Umbilical cord (tissue), 2 donors: ENCODE measurements at places on chromosomes 2 and 18.

DNA sequence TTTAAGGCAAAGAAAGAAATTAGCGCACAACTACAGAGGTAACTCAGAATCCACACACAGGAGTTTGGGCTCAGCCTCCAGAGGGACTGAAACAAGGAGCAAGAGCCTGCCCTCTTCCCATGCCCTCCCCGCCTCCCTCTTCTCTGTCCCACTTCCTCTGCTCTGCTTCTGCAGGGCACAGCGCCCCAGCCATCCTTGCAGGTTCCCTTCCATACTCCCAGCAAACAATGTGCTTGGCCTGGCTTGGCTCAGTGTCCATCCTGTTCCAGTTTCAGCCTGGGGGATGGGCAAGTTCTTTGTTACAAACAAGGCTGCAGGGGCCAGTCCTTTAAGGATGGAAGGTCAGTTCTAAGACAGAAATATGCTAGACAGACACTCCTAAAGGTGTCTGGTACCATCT, 133.5 kb downstream of the CDH20 start:
- no peak for DNase-seq

GRCh38 chr2:216685327-216685875, 9.9 kb downstream of the IGFBP5 start:
- DNase-seq, result no peak

DNA sequence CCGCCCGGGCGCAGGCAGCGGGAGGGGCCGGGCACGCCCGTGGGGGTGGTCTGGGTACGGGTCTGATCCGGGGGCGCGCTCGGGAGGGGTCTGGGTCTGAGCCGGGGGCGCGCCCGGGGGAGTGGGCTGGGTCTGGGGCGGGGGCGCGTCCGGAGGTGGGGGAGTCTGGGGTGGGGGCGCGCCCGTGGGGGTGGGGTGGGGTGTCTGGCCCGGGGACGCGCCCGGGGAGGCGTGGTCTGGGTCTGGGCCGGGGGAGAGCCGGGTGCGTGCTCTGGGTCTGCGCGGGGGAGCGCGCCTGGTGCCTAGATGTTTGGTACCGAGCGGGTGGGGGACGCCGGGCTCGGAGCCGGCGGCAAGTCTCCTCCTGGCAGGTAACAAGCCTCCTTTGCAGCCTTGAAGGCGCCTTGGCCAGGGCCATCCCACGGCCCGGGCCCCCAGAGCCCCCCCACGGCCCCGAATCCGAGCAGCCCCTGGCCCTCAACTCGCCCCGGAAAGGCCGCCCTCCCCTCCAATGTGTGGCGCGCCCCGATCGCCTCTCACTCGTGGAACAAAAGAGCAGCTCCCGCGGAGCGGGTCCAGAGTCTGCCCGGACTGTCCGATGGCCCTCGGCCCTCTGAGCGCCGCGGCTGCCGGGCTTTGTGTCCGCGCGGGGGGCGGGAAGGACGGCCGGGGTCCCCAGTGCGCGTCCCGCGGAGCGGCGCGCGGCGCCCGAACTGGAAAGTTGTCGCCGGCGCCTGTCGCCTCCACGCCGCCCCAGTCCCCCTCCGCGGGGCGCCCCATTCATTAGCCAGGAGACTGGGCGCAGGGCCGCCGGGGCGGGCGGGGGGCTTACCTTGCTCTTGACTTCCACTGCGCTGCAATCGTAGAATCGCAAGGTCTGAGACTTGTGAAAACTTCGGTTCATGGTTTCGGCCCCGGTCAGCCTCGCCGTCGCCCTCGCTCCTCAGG, 595 bp downstream of the PARD6G start:
- DNase-seq, result peak; percentile 61

DNA sequence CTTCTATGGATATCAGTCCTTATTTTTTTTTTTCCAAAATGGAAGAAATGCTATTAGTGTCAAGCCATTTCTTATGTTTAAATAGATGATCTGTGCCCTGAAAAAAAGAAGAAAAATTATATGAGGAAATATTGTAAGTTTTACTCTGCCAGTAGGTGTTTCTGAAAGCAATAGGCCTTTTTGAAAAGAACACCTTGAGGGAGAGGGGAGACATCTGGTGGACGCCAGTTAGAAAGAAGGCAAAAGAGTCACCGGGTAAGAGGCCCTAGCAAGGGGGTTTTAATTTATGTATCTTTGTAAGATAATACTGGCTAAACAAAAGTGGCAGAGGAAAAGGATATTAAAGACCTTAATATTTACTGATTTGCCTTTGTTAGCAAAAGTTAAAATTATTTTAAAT, 56.1 kb downstream of the DYNAP start:
- DNase-seq, result peak; percentile 2

- DNase-seq, result peak; percentile 22
Observed at GRCh38 chr2:177325554-177325953, 61.0 kb upstream of the NFE2L2 start.

GRCh38 chr2:216925636-216926366, 65.9 kb upstream of the TNP1 start:
- peak; percentile 13 for DNase-seq

GRCh38 chr2:30978854-30979253, 159.4 kb downstream of the GALNT14 start:
- DNase-seq, result no peak

GRCh38 chr2:46267616-46268015, 29.6 kb upstream of the EPAS1 start:
- no peak for DNase-seq

GRCh38 chr2:129864719-129865118, 114.7 kb upstream of the RAB6C start:
- DNase-seq, result no peak

DNA sequence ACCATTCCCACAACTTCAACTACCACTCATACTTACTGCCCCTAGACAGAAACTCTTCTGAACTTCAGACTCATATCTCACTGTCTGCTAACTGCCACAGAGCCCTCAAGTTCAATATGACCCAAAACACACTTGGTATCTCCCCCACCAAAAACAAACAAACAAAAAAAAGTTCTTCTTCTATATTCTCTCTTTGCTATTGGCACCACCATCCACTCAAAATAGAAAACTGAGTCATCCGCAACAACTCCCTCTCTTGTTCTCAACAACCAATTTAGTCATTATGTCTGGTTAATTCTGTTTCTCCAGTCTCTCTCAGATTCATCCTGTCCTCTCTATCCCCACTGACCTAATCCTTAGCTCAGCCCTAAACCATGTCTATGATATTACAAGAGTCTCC, 7.2 kb upstream of the DCTN1 start:
- DNase-seq, result no peak

GRCh38 chr18:59760619-59761600, 63.7 kb upstream of the CCBE1 start:
- DNase-seq, result no peak

DNA sequence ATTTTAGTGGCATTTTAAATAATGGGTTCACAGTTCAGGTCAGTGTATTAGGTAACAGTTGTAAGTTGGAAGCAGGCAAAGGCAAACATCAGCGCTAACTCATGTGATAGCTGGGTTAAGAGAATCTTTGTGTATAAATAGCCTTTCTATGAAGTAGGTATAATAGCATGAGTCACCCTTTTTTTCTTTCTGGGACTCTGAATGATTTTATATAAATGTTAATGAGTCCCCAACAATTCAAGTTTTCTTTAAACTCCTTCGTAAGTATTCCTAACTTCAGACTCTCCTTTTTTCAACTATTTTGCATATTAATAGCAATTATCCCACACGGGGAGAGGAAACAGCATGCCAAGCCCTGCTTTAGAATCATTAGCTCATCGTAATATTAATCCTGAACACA, 384.3 kb downstream of the PIK3C3 start:
- DNase-seq, result peak; percentile 13

- DNase-seq, result peak; percentile 80
Observed at GRCh38 chr2:181457121-181457740, at the start of gene ITGA4. TSS of gene ITGA4 (plus strand) at chr2:181457386. CDS start at chr2:181457655, 269 bp downstream.
